ENCODE measurements at places on chromosomes 1 and 21.

GRCh38 chr1:48652334-48652733, 124.4 kb downstream of the BEND5 start:
- no peak for DNase-seq

DNA sequence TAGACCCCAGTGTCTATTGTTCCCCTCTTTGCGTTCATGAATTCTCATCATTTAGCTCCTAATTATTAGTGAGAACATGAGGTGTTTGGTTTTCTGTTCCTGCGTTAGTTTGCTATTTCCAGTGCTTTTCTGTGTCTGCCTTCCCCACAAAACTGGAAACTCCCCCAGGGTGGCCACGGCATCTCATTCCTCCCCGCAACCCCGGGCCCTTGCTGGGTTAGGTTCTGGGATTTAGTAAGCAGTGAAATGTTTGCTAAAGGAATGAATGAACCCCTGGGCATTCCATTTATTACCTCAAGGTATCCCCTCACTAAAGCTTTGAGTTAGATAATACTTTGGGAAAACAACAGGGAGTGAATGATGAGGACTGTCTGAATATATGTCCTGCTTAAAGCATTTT, 142.9 kb downstream of the GLUL start:
- DNase-seq: no peak

- no peak for DNase-seq
Measured at GRCh38 chr1:7298749-7299151, 472.3 kb upstream of the VAMP3 start.

DNA sequence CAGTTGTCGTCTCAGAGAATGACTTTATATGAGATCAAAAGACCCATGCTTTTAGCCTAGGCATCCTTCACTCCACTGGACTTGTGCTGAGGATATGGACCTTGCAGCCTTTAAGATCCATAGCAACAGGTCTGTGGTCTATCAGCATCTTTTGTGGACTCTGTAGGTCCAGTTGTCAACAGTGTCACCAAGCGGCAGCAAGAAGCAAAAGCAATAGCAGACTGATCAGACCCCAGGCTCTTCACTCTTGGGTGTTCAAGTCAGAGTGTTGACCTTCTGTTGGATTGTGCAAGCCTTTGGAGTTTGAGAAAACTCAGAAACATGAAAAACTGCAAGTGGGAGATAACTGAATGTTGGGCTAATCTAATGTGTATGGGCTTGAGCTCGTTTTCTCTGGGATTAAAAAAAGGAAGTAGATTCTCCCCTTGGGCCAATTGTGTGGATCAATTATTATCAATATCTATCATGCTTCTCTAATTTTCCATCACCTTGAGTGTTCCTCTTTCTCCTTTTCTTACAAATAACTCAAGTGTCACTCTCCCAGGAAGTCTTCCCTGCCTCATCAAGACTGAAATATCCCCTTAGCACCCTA, 144.2 kb downstream of the LYPLAL1 start:
- peak; percentile 22 for DNase-seq

- no peak for DNase-seq
Measured at GRCh38 chr21:26082549-26082948, 88.0 kb downstream of the APP start.

DNA sequence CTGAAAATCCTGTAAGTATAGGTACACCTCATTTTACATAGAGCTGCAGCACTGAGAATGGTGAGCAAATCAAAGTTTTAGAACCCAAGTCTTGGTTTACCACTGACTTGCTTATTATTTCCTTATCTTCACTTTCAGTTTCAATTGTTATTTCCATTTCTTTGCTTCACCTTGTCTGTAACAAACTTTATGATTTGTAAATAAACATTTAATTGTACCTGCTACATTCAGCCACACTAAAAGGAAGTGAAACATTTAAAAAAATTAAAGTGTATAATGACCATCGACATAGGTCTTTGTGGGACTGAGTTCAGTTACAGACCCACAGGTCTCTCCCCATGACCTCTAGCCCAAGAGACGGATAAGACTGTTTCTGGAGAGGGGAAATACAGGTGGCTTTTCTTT, 34.4 kb downstream of the LGR6 start:
- no peak for DNase-seq

GRCh38 chr1:209685821-209686220, 10.6 kb downstream of the G0S2 start:
- no peak for DNase-seq

DNA sequence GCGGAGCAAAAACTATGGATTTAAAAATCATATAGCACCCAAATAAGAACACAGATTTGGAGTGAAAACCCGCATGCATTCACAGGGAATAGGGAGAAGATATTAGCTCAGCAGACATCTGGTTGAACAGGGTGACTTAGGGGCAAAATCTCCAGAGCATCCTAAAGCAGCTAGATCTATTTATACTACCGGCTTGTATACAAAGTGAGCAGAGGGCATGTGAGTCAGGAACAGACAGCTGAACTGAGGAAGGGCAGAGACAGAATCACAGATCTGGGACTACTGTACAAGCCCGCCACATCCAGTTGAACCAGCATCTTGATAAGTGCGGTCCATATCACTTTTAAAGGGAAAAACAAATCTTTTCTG, 35.2 kb upstream of the EXOSC10 start:
- DNase-seq: no peak

DNA sequence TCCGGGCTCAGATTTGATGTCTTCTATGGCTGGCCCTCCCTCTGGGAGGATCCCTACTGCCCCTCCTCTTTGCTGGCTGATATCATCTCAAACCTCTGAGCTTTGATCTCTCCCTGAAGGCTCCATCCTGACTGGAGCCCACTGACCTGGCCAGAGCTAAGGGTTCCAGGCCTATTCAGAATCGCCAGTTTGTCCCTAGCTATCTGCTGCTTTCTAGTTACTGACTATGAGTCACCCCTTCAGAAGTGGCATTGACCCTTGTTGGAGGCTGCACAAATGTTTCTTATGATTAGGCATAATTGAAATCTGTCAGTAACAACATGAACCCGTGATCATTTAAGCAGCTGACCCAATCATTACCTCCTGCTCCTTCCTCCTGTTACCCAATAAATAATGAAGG, 87.1 kb downstream of the ABCA4 start:
- no peak for DNase-seq

GRCh38 chr21:34126691-34127090, 53.3 kb downstream of the MRPS6 start:
- DNase-seq: no peak

GRCh38 chr1:81801651-81802456, 1.1 kb downstream of the ADGRL2 start:
- peak; percentile 22 for DNase-seq

DNA sequence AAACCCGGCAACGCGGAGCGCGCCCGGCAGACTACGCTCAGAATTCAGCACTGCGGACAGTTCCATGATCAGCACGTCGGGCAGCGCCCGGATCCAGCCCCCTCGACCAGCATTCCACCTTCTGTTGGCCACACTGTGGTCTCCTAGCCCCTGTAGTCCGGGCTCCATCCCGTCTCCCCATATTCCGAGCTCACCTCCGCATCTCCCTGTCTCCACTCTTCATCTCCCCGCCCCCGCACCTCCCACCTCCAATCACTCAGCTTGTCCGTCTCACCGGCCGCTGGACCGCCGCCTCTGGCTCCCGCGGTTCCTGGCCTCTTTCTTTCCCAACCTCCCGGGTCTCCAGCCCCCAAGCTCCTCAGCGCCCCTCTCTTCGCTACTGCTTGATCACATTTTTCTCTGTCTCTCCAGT, 500 bp downstream of the EPHA10 start:
- DNase-seq: peak; percentile 73

GRCh38 chr1:14596591-14596990, 1.9 kb upstream of the KAZN start:
- no peak for DNase-seq

DNA sequence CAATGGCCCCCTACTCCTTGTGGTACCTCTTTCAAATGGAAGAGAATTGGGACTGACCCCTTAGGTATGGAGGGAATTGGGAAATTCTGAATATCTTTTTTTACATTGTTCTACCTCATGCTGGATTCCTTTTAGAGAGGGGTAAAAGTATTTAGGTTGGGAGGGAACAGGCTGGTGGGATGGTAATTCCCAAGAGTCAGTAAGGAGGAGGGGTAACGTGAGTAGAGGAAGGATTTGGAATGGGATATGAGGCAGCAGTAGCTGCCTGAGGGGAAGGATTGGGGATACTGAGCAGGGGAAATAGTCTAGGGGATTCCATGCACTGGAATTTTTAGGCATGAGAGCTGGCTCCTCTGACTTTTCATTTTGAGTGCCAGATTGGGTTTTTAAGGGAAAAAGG, 3.8 kb upstream of the AADACL3 start:
- no peak for DNase-seq

GRCh38 chr1:228155596-228156514, 6.1 kb downstream of the GJC2 start:
- no peak for DNase-seq

DNA sequence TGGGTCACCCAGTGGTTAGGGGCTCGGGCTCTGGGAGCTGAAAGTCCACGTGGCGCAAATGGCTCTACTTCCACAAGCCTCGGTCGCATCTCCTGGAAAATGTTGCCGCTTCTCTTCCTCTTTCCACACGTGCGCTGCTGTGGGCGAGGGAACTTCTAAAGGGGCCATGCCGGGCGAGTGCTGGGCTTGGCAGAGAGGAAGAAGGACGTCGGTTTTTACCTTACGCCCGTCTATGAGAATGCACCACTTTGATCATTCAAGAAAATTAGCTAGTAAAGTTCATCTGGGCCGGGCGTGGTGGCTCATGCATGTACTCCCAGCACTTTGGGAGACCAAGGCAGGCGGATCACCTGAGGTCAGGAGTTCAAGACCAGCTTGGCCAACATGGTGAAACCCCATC, 10.4 kb downstream of the SLC45A1 start:
- no peak for DNase-seq

DNA sequence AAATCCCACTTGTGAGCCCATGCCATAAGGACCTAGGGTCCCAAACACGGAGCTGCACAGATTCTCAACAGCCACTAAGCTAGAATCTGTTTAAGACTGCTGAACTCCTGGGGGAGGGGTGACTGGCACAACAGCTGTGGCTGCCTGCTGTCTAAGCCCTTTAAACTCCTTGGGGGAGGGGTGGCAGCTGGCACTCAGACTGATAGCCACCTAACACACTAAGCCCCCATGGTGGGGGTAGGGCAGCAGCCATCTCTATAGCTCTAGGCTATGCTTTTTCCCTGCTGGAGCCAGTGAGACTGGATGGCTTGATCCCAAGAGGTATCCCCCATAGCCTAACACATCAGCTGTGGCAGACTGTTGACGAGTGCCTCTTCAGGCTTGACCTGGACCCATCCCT, 73.3 kb upstream of the FMO3 start:
- DNase-seq: no peak

- no peak for DNase-seq
Measured at GRCh38 chr1:12191242-12192032, 24.6 kb downstream of the TNFRSF1B start.

GRCh38 chr21:20538039-20538658, 460.1 kb upstream of the NCAM2 start:
- DNase-seq: no peak

DNA sequence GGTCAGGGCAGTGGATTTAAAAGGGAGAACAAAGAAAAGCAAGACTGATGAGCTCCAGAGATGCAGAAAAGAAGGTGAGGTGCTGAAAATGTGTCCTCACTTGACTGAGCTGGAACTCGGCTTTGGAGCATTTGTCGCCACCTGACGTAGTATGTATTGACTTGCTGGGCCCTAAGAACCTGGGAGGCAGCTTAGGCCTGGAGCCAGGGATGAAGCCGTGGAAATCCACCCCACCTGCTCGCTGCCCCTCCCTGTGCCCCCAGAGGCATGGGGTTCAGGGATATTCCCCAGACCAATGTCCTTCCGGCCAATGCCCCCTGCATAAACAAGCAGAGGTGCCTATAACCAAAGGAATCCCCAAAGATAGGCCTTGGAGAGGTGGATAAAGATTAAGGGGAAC, 14.3 kb downstream of the MRAP start:
- DNase-seq: no peak

GRCh38 chr1:85024736-85025135, 23.6 kb downstream of the MCOLN3 start:
- DNase-seq: no peak

DNA sequence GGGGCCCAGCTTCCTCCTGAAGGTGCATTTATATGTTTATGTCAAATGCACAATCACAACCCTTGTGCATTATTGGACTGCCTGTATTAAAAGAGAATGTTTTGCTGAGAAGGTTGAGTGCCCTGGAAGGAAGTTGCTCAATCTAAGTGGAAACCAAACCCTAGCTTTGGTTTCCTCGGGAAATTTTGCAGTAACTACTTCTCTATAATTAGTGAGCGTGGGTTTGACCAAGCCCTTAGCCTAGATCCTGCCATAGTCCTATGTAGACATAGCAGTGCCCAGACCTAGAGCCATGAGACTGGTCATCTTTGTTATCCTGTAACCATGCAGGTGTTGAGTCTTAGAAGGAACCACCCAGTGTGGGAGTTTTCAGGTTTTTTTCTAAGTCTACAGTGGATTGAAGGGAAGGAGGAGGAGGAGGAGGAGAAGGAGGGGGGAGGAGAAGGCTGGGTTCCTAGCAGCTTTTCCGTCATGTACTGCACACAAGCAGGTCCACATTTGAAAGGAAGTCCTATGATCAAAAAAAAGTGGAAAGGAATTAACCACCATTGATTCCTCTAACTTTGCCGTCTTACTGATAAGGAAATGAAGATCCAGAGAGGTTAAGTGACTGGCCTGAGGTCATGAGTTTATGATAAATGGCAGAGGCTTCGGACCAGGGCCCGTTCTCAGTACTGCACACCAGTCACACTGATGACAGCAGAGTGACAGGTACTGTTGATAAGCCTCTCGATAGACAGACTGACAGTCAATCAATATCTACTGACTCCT, 72.2 kb upstream of the LYST start:
- peak; percentile 49 for DNase-seq

GRCh38 chr1:202010180-202011015, at the start of gene ELF3:
TSS of gene ELF3 (plus strand) at chr1:202010587. CDS start at chr1:202011137, 550 bp downstream.
- peak; percentile 87 for DNase-seq

DNA sequence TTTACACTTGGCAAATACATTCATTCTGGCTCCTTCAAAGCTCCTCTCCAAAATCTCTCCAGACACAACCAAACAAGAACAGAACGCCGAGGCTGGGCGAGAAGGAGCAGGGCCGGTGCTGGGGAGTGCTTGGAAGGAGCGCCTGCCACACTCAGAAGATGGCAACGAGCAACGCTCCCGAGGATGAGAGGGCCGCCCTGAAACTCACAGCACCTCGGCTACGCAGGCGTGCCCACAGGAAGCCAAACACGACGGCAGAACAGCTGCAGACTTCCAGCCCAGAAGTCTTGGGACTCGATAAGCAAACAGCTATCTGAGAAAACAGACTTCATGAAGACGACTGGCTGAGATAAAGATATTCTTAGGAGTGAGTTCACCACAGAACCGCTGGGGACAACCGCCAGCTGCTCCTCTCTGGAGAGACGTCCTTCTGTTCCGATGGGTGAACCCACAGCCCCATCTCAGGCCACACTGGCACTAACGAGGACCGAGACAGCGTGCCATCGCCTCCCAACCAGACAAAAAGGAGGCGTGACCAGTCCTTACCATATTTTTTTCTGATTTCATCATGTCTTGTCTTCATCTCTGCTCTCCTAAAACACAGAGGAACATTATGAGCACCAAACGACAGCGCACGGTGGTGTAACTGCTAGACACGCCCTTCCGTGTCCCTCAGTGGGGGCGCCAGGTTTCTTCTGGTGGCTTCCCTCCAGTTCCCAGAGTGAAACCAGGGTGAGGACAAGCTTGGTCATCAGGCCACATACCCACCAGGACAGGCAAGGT, 18.6 kb downstream of the PTTG1IP start:
- no peak for DNase-seq

Measured in GM10248 (cell line).